ENCODE measurements at places on chromosomes 12 and 14. TPM values are rescaled to one million over a fixed set of nuclear protein-coding genes. Genes with fewer than 3 reads are reported as not detected.

DNA sequence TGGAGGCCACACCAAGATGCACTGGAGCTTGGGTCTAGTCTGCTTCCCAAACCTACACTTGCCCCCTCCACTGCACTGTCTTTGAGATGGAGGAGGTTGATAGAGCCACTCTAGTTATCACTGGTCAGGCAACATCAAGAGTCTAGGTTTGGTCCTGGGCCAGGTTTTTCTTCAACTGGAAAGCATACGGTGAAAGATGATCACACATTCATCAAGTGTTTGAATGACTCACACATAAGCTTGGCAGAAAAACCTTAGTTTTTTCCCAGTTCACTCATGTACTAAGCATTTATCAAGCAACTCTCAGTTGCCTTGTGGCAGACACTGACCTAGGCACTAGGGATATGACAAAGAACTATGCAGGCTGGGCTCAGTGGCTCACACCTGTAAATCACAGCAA, 84.5 kb downstream of the PLEKHG3 start:
- DNase-seq: no peak

DNA sequence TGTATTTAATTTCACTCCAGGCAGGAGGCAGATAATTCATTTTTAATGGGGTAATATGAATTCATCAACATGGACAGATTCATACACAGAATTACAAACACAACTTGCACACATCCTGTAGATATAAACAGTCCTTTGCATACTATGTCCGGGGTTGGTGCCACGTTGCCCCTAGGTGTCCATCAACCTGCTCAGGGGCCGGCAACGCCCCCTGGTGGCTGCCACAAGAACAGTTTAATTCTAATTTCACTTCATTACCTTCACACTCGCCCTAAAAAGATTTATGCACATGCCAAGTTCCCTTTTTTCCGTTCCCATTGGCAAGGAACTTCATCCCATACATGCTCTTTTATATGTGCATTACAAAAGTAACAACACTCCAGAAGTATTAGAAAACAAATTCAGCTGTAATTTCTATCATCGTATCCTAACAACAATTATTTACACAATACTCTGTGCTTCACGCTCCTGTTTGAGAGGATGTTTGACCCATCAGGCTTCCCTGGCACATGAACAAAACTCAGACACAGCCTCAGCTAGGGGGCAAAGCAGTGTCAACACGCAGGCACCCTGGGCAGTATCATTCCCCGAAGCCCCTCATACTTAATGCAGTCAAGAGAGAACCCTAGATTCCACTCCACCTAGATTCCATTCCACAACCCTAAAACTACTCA, 15.5 kb downstream of the MANSC1 start:
- DNase-seq: peak; percentile 19

The GPR162 gene
- total RNA-seq: not detected

GRCh38 chr14:51610771-51611170, 40.9 kb upstream of the FRMD6 start:
- DNase-seq: no peak

The PTCSC3 gene
- not detected for total RNA-seq

- no peak for DNase-seq
Observed at GRCh38 chr14:60670989-60671388, 21.7 kb upstream of the SIX1 start.

DNA sequence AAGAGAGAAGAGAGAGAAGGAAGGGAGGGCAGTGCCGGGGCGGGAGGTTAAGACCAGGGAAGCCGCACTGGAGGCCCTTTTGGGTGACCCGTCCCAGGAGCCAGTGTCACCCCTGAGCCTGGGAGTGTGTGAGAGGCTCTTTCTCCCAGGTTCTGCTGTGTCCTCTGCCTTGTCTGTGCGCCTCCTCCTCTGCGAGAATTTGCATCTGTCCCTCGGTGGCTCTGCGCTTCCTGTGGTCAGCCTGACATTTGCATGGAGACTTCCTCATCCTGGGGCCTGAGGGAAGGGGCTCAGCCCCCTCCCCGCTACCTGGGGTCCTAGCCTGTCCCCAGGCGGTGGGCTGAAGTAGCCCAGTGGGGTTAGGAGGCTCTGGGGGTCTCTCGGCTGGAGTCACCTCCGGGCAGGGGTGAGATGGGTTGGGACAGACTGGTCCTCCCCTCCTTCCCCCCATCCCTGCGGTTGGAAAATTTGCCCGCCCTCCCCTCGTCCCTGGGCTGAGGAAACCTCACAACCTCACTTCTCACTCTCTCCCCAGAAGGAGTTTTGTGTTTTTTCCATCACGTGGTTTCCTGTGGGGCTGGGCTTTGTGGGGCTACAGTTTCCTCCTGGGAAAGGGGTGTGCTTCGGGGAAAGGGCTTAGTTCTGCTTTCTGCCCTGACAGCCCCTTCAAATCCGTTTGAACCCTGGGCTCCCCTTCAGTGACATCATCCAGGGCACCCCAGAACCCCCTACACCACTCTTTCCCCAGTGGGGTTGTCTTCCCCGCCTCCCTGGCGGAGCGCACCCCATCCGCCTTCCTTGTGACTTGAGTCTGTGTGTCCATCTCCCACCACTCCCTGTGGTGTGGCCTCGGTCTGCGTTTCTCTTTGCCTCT, 2.5 kb downstream of the PTPN6 start:
- DNase-seq: peak; percentile 95

GRCh38 chr14:92717571-92718042, 30.8 kb downstream of the LGMN start:
- no peak for DNase-seq

DNA sequence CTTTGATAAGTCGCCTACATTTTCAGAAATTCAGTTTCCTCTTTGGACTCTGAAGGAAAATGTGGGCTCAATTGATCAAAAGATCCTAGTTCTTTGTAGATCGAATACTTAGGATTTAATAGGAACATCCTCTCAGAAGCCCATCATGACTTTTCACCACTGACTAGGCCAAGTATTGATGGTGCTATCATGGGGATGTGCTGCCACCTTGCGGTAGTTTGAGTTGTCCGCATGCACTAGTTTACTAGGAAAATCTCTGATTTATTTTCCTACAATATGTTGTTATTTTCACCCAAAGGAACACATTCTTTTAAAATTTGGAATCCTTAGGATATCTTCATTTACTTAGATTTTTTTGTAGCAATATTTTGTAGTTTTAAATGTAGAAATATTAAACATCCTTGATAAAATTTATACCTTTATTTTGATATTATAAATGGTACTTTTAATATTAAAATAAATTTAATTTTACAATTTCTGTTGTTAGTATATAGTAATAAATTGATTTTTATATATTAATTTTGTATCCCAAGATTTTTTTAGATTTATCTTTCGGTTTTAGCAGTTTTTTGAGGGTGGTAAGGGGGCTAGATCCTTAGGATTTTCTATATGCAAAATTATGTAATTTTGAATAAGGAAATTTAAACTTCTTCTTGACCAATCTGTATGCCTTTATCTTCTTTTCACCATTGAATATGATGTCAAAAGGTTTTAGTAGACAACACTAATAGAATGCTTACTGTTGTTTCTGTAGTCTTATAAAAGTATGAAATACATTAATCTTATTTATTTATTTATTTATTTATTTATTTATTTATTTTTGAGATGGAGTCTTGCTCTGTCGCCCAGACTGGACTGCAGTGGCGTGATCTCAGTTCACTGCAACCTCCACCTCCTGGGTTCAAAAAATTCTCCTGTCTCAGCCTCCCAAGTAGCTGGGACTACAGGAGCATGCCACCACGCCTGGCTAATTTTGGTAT, 52.9 kb upstream of the OR9K2 start:
- peak; percentile 20 for DNase-seq

The ADIPOR2 gene
- total RNA-seq: 65.0 TPM

- no peak for DNase-seq
Observed at GRCh38 chr12:65460063-65460462, 181.6 kb downstream of the MSRB3 start.

The TSHR gene
- not detected for total RNA-seq

DNA sequence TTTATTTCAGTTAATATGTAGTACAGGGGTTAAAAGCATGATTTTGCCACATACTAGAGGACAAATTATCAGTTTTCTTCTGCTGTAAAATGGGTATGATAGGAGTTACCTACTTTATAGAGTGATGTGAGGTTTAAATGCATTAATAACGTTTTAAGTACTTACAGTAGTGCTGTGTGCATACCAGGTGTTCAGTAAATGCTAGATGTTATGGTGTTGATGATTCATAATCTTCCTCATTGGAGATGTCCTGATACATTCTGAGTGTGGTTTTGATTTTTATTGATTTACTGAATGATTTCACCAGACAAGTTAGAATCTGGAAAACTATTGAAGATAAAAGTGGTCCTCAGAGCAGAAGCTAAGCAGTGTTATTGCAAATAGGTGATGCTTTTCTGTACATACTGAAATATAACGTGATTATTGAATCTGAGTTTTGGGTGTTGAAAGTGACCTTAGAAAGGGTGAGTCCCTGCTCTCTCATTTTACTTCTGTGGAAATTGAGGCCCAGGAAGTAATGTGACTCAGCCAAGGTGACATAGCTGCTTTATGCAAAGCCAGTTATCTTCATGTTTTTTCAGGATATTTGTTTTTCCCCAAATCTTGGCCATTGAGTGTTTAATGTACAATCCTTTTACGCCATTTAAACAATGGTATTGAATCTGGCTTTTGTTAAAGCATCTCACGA, 54.7 kb downstream of the VRK1 start:
- DNase-seq: no peak

DNA sequence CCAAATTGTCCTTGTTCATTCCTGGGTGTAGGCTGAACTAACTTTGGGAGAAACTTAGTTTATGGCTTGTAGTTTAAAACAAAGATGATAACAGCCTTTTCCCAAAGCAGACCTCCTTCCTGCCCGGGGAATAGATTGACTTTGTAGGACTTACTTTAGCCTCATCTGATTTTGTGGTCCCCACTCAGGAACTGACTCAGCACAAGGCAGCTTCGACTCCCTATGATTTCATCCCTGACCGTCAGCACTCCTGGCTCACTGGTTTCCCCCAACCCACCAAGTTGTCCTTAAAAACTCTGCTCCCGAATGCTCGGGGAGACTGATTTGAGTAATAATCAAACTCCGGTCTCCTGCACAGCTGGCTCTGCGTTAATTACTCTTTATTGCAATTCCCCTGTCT, 40.1 kb upstream of the DDHD1 start:
- no peak for DNase-seq

DNA sequence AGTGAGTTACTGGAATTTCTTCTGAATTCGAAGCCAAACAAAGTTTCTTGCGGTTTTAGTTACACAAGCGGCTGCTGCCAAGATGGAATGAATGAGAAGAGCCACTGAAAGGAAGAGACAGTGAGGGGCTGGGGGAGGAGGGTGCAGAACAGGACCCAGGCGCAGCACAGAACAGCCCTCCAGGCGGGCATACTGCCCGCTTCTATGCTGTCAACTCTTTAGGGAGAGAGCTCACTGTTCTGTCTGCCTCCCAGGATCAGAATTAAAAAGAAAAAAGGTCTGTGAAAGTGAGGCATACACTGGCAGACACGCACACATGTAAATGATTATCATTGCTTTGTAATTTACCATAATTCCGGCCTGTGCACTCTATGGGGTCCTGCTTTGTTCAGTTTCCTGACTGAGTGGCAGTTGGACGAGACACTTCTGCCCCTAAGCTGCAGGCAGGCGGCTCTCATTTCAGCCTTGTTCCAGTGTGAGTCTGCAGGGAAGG, 231.6 kb downstream of the CACNA1C start:
- DNase-seq: no peak

DNA sequence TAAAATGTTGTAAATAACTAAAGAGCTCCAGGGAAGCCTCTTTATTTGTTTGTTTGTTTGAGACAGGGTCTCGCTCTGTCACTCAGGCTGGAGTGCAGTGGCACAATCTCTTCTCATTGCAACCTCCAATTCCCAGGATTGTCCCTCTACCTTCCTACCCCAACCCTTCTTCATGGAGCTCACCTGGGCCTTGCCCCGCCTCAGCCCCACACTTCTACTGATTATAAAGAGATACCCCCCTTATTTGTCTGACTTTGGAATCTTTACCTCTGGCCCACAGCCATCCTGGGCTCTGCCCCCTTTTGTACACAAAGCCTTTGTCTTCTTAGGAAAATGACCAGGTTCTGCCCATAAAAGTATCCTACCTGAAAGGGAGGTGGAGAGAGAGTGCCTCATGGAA, 9.1 kb upstream of the BLTP3B start:
- no peak for DNase-seq

- DNase-seq: no peak
Observed at GRCh38 chr14:103891667-103892215, 36.5 kb upstream of the TDRD9 start.

- DNase-seq: no peak
Observed at GRCh38 chr12:109962398-109962797, 33.8 kb downstream of the GIT2 start.

GRCh38 chr14:57970175-57970574, 104.3 kb upstream of the SLC35F4 start:
- no peak for DNase-seq

GRCh38 chr14:94390372-94391086, 2.1 kb upstream of the SERPINA1 start:
- no peak for DNase-seq

The FSCB gene
- total RNA-seq: not detected

DNA sequence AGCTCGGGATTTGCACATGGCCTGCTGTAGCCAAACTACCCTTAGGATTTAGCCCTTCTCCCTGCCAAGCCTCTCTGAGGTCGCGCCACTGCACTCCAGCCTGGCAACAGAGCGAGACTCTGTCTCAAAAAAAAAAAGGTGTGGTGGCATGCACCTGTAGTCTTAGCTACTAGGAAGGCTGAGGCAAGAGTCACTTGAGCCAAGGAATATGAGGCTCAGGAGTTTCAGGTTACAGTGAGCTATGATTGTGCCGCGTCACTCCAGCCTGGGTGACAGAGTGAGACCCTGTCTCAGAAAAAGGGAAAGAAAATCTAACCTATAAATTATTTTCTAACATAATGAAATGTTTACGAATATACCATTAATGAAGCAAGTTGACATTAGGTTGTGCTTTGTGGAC, 29.7 kb downstream of the ESRRB start:
- DNase-seq: no peak

DNA sequence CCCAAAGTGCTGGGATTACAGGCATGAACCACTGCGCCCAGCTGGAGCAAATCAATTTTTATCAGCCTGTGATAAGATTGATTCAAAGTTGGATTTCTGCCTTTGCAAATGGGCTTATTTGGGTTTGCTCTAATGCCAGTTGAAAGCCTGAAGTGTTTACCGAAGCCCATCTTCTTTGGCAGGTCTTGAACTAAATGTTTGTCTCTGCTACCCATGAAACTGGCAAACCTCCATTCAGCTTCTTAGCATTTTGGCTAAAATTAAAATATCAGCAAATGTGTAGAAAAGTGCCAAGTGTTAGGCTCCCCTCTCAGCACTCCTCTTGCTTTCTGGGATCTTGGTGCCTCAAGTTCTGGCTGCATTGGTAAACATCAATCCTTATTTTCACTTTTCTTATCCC, 61.5 kb downstream of the MGAT4C start:
- no peak for DNase-seq

Measured in GM12878 (cell line).